Tibial artery (tissue), 4 donors: ENCODE measurements at places on chromosomes 12 and 14.

DNA sequence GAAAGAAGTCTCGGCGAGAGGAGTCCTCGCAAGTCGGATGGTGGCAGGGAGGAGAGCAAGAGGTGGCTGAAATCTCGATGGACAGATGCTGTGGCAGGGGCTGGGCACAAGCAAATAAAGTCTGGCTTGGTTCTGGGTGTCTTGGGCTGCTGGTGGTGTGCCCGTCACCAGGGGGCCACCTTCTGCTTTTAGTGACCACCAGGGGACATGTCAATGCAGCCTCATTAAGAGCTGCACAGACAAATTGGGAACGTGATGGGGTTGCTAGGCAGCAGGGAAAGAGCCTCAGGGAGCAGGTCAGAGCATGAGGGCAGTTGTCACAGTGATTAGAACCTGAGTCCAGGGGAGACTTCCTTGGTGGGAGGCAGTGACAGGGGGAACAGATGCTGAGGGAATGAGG lies 44.0 kb downstream of the LRRC74A start:
- H3K4me3 ChIP-seq = no peak overlapping the region
- no peaks in the 10 kb centered on the region for H3K4me1 ChIP-seq
- H3K27me3 ChIP-seq = no peaks in the 10 kb centered on the region

- H3K27ac ChIP-seq = no peak overlapping the region
- H3K4me3 ChIP-seq = no peak overlapping the region
- no peaks in the 10 kb centered on the region for H3K27me3 ChIP-seq
- DNase-seq = no peak
- no peaks in the 10 kb centered on the region for H3K36me3 ChIP-seq
- H3K4me1 ChIP-seq = no peaks in the 10 kb centered on the region
Measured at GRCh38 chr12:51183816-51184215, 10.9 kb upstream of the TFCP2 start.

GRCh38 chr12:148676-149416 lies 65.1 kb downstream of the SLC6A12 start:
- no peak for DNase-seq
- no peaks in the 10 kb centered on the region for H3K4me1 ChIP-seq
- H3K27ac ChIP-seq = no peak overlapping the region
- peaks cover 7% of the 10 kb centered on the region for H3K27me3 ChIP-seq
- H3K36me3 ChIP-seq = no peaks in the 10 kb centered on the region

- DNase-seq = no peak
- H3K4me1 ChIP-seq = peaks cover 18% of the 10 kb centered on the region
- no peak overlapping the region for H3K27ac ChIP-seq
- no peaks in the 10 kb centered on the region for H3K27me3 ChIP-seq
- no peak overlapping the region for H3K4me3 ChIP-seq
Measured at GRCh38 chr12:71954861-71955260, 16.2 kb downstream of the TPH2 start.

DNA sequence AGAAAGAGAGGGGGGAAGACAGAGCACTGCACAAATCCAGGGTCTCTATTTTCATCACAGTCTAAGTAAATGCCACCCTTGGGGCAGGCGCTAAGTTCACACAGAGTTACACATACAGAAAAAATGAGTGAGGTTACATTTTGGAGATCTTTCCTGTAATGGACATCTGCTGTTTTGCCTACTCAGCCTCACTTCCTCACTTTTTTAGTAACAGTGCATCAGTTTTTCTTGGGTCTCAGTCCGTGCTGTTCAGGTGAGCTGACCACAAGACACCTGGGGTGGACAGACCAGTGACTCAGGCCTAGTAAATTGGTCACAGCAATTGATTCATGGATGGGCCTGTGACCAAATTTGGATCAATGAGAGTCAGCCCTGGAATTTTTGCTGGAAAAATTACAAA lies 33.6 kb upstream of the SLC5A8 start:
- no peak overlapping the region for H3K4me3 ChIP-seq
- DNase-seq = no peak
- H3K27me3 ChIP-seq = peaks cover 4% of the 10 kb centered on the region
- H3K36me3 ChIP-seq = no peaks in the 10 kb centered on the region
- H3K4me1 ChIP-seq = no peaks in the 10 kb centered on the region
- no peak overlapping the region for H3K27ac ChIP-seq

DNA sequence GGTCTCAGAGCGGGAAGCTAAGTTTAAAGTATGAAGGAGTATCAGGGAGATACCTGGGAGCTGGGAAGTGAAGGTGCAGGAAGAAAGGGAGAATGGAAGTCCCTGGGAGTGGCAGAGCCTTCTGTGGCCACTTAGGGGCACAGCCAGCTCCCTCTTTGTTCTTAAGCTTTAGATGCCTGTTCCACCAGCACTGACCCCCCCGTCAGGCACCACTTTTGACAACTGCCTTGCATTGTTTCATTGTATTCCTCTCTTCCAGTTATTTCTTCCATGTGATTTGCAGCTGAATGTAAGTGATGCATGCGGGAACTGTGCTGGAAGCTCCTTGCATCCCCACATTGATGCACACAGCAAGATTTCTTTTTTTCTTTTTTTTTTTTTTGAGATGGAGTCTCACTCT lies 2.6 kb downstream of the GALNT16 start:
- peak; percentile 34 for DNase-seq
- peak overlapping the region; percentile 67 for H3K27ac ChIP-seq
- H3K4me3 ChIP-seq = no peak overlapping the region

DNA sequence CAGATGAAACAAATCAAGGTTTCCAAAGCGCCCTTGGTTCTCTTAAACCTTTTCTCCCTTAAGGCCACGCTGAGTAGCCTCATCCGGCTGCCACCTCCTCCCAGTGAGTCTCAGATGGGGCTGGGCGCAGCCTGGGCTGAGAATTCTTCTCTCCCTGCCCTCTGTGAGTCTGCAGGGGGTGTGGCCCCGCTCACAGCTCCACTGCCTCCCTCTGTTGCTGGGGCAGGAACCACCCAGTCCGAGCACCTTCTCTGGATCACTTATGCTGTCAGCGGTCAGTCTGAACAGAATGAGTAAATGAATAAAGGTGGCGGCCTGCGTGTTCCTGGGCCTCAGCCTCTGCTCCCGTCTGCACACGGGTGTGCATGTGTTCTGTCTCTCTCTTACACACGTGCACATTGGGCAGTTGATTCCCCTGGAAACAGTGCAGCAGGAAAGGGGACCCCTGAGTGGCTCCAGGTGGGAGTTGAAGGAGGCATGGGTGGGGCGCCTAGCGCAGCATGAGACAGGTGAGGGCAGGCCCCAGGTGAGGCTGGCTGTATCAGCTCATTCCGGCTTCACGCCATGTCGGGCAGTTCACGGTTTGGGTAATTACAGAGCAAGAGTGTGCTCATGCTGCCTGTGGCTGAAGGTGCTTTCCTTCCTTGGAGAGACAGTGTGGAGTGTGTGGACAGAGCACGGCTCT lies 4.3 kb downstream of the PAPLN start:
- no peaks in the 10 kb centered on the region for H3K27me3 ChIP-seq
- peaks cover 52% of the 10 kb centered on the region for H3K4me1 ChIP-seq
- DNase-seq = no peak

GRCh38 chr12:30763053-30763452 lies 8.3 kb upstream of the CAPRIN2 start:
- no peaks in the 10 kb centered on the region for H3K4me1 ChIP-seq
- DNase-seq = no peak
- H3K36me3 ChIP-seq = no peaks in the 10 kb centered on the region
- no peak overlapping the region for H3K4me3 ChIP-seq

- H3K4me1 ChIP-seq = no peaks in the 10 kb centered on the region
- no peaks in the 10 kb centered on the region for H3K27me3 ChIP-seq
- H3K36me3 ChIP-seq = no peaks in the 10 kb centered on the region
Measured at GRCh38 chr14:90177539-90178189, 78.7 kb upstream of the PSMC1 start.

GRCh38 chr12:58907391-58907790 lies 12.9 kb downstream of the LRIG3 start:
- no peaks in the 10 kb centered on the region for H3K27me3 ChIP-seq
- no peak for DNase-seq
- no peak overlapping the region for H3K4me3 ChIP-seq
- peaks cover 44% of the 10 kb centered on the region for H3K4me1 ChIP-seq

DNA sequence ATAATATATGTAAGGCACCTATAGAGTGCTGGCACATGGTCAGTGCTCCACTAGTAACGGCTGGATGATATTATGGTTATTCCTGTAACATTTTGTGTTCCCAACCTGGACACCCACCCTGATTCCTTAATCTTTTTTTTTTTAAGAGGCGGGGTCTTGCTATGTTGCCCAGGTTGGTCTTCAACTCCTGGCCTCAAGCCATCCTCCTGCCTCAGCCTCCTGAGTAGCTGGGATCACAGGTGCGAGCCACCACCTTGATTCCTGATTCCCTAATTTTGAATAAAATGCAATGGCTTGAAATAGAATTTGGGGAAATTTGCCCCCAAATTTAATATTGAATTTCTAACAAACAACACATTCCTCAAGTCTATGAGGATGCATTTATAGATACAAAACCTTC lies 7.4 kb downstream of the C14orf93 start:
- H3K4me1 ChIP-seq = no peaks in the 10 kb centered on the region
- H3K4me3 ChIP-seq = no peak overlapping the region
- no peak overlapping the region for H3K27ac ChIP-seq
- no peaks in the 10 kb centered on the region for H3K27me3 ChIP-seq
- DNase-seq = no peak
- peaks cover 5% of the 10 kb centered on the region for H3K36me3 ChIP-seq

DNA sequence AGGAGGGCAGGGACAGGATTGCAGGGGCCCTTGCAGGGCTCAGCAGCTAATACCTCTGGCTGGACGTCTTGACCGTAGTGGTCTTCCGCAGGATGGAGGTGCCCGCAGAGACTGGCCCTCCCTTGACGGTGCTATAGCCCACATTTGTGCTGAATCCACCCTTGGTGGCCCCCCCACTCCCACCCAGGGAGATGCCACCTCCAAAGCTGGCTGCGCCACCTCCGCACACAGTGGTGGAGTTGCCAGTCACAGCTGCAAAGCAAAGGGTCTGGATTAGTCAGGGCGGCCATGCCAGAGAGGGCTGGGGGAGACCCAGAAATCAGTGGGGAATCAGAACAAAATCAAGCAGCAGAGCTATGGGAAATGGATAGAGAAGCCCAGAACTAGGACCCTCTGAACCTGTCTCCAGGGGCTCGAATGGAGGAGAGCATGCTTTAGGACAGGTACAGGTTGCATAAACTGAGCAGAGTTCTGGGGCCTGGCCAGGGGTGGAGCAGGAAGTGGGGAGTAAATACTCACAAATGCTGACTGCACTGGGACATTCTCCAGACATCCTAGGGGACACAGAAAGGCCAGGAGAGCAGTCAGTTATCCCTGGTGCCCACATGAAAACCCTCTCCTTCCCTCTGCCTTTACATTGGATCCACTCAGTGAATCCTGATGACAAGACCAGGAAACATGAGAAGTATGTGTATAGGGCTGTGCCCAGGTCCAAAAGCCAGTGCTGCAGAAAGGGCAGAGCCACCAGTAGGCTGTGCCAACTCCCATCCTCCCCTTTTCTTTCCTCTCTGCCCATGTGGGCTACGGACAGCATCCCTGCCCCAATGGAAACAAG lies 8.1 kb upstream of the KRT4 start:
- H3K27ac ChIP-seq = no peak overlapping the region
- H3K4me3 ChIP-seq = no peak overlapping the region
- no peak for DNase-seq
- peaks cover 11% of the 10 kb centered on the region for H3K27me3 ChIP-seq
- H3K4me1 ChIP-seq = no peaks in the 10 kb centered on the region

- H3K4me1 ChIP-seq = no peaks in the 10 kb centered on the region
- no peaks in the 10 kb centered on the region for H3K36me3 ChIP-seq
- no peaks in the 10 kb centered on the region for H3K27me3 ChIP-seq
- no peak overlapping the region for H3K27ac ChIP-seq
- no peak overlapping the region for H3K4me3 ChIP-seq
Measured at GRCh38 chr14:25911831-25912230, 686.0 kb downstream of the NOVA1 start.

DNA sequence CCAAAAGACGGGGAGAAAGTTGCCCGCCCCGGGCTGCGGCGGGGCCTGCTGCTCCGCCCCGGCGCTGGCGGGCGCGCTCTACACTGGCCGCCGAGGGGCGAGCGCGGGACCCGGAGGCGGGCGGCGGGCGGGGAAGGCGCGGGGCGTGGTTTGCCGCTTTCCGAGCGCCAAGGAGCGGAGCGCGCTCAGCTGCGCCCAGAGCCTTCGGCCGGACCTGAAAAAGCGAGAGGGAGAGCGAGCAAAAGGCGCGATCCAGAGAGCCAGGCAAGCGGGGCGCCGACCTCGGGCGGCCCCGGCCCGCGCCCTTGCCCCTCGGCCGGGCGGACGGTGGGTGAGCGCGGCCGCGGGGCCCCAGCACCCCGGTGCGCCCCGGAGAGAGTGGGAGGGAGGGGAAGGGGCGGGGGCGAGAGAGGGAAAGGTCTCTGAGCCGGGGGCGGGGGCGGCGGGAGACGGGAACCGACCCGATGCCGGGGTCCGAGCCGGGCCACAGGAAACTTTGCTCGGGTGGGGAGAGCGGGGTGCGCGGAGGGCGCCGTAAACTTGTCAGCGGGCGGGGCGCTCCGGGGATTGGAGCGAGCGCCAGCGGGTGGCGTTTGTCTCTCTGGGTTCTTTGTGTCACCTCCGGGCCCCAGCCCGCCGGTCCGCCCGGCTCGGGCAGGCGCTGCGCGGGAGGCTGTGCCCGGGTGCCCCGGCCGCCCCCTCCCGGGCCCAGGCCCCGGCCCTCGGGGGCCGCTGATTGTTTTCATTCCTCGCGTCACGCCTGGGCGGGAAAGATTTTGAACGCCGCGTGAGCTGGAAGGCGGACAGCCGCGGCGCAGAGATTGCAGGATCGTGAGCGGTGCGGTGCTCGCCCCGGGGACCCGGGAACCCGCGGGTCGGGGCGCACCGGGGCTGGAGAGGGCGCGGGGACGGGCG lies at the start of gene SYNE2:
Gene SYNE2 (plus strand): TSS at position 188 of the 915 bp plus-strand sequence. CDS start 56,145 bp downstream, outside the sequence.
- no peaks in the 10 kb centered on the region for H3K36me3 ChIP-seq
- peaks cover 28% of the 10 kb centered on the region for H3K4me1 ChIP-seq
- peak within 1 kb of the TSS; percentile 83 for H3K4me3 ChIP-seq
- H3K27me3 ChIP-seq = no peaks in the 10 kb centered on the region
- peak; percentile 88 for DNase-seq

- H3K4me1 ChIP-seq = peaks cover 7% of the 10 kb centered on the region
- no peaks in the 10 kb centered on the region for H3K36me3 ChIP-seq
- no peak overlapping the region for H3K27ac ChIP-seq
- no peak overlapping the region for H3K4me3 ChIP-seq
- H3K27me3 ChIP-seq = no peaks in the 10 kb centered on the region
Measured at GRCh38 chr12:28963554-28963953, 185.5 kb upstream of the FAR2 start.

- peaks cover 18% of the 10 kb centered on the region for H3K4me1 ChIP-seq
- H3K27me3 ChIP-seq = no peaks in the 10 kb centered on the region
- DNase-seq = no peak
- no peak overlapping the region for H3K4me3 ChIP-seq
Measured at GRCh38 chr12:122858591-122859302, 23.5 kb downstream of the HIP1R start.

DNA sequence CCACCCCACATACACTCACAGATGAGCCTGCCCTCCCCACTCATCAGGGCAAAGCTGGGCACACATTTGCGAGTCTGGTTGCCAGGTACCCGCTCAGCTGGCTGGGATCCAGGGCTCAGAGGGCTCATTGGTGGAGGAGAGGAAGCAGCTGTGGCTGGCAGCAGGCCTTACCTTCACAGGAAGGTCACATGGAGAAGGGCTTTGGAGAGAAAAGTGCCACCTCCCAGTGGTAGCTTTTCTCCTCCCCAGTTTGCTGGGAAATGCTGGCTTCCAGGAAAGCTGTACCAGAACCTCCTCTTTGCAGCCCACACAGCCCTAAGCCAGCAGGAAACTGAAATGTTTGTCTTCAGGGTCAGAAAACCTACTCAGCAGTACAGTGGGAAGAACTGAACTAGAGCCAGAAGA lies 55.6 kb downstream of the LGMN start:
- peaks cover 8% of the 10 kb centered on the region for H3K4me1 ChIP-seq
- H3K27me3 ChIP-seq = no peaks in the 10 kb centered on the region
- no peak overlapping the region for H3K27ac ChIP-seq
- H3K36me3 ChIP-seq = no peaks in the 10 kb centered on the region
- DNase-seq = peak; percentile 72

- no peak overlapping the region for H3K27ac ChIP-seq
- no peak overlapping the region for H3K4me3 ChIP-seq
- no peaks in the 10 kb centered on the region for H3K36me3 ChIP-seq
Measured at GRCh38 chr12:76947304-76947703, 68.5 kb upstream of the CSRP2 start.
